ENCODE measurements at places on chromosomes 3 and 15.

DNA sequence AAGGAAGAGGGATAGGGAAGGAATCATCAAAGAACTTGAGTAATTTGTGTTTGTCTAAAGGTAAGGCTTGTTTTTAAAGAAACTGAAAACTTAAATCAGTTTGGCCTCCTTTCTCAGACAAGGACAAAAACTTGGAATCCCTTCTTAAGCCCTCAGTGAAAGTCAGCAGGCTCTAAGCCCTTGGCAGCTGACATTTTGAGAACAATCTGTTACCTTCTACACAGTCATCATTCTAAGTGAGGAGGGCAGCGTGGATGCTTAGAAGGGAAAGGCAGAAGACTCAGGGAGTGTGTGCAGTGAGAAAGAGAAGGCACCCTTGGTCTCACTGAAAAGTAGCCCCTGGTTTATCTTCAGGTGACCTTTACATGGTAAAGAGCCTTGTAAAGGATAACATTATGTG is 10.8 kb downstream of the HSPBAP1 start:
- DNase-seq, result no peak

- no peak for DNase-seq
These were observed 317.4 kb upstream of the LRRFIP2 start for GRCh38 chr3:37491776-37492175.

- no peak for DNase-seq
These were observed 649.2 kb downstream of the ZPLD1 start for GRCh38 chr3:103083848-103084631.

GRCh38 chr3:14434126-14434497 is 31.7 kb downstream of the SLC6A6 start:
- peak; percentile 53 for DNase-seq

DNA sequence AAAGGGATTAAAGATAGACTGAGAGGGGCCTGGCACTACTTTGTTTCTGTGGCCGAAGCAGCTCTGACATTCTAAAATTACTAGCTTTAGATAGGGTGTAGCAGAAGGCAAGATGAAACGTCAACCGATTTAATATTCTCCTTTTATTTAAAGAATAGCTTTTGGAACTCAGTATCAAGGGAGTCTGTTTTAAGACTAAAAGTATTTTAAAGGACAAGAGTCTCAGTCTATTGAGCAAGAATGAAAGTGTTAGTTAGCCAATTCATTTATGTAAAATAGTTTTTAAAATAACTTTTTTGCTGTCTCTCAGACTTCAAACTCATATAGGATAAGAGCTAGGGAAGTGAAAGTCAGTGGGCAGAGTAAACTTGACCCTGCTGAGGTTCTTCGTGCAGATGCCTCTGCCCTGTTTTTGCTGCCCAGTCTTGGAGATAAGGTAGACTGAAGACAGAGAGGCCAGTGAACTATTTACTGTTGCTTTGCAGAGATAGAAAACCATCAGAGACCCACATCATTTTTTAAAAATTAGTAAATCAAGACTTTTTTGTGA is 1090.9 kb downstream of the ROBO2 start:
- DNase-seq, result no peak

- no peak for DNase-seq
These were observed 321.0 kb upstream of the C2CD4B start for GRCh38 chr15:62486041-62486440.

GRCh38 chr15:91456921-91457320 is 356.9 kb downstream of the SV2B start:
- no peak for DNase-seq

GRCh38 chr3:46979958-46980497 is 562 bp downstream of the NBEAL2 start:
- no peak for DNase-seq

DNA sequence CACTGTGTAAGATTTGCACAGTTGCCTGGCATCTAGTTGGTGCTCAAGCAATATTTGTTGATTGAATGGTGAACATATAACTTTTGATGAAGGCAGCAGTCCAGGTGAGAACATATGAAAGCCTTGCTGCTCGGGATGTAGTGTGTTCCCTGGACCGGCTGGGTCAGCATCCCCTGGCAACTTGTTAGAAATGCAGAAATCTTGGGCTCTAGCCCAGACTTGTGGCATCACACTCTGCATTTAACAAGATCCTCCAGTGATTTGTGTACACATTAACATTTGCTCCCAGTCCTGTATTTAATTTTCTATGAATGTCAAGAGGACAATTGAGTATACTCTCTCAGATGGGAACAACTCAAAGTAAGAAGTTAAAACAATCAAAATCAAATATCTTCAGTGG is 69.0 kb upstream of the SAMMSON start:
- DNase-seq, result no peak

- no peak for DNase-seq
These were observed 45.1 kb downstream of the CMTM7 start for GRCh38 chr3:32436816-32437189.
